ENCODE measurements at places on chromosomes 6 and 20.

GRCh38 chr6:137390334-137390733 lies 103.9 kb downstream of the OLIG3 start:
- DNase-seq, result no peak

DNA sequence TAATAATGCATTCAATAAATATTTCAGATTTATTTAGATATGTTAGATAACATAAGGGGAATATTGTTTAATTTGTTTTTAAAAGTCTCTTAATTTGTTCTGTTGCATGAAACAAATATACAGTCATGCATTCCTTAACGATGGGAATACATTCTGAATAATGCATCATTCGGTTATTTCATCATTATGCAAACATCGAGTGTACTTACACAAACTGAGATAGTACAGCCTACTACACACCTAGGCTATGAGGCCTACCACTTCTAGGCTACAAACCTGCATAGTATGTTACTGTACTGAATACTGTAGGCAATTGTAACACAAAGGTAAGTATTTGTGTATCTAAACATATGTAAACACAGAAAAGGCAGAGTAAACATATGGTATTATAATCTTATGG lies 118.7 kb downstream of the EPHA7 start:
- DNase-seq, result peak; percentile 45

- no peak for DNase-seq
These were observed 36.8 kb downstream of the TSPYL4 start for GRCh38 chr6:116217069-116217468.

- DNase-seq, result no peak
These were observed 5.4 kb upstream of the RAB44 start for GRCh38 chr6:36692220-36692619.

- DNase-seq, result no peak
These were observed 103.1 kb upstream of the TBX18 start for GRCh38 chr6:84867521-84867920.

- DNase-seq, result no peak
These were observed 256.7 kb downstream of the ATXN1 start for GRCh38 chr6:16504609-16505008.

GRCh38 chr6:113825781-113826180 lies 31.4 kb upstream of the MARCKS start:
- DNase-seq, result no peak

DNA sequence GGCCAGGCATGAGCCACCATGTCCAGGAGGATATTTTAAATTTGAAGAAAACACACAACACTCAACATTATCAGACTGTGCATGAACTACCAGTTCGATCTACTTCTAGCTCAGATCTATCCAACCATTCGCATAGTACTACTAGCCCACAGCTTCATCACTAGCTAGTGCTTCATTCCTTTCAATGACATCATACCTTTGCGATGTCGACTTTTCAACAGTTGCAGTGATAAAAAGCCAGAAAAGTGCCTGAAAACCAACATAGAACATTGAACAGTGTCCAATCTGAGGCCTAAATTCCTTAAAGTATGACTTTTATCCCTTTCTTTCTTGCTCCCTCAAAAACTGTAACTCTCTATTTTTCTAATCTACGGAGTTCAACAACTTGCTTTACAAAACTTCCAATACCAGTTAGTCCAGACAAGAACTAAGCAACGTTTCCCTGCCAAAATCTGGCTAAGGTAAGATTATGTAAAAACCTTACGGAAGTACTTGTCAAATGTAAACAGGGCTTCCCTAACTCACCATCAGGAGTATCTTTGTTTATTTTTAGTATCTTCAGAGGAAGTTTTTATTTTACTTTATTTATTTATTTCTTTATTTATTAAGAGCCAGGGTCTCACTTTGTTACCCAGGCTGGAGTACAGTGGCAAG lies 434.0 kb upstream of the JARID2 start:
- no peak for DNase-seq

Measured in NCI-H2081 treated with DMSO at 0.1 percent for 48 hours (cell line).